ENCODE measurements at places on chromosomes 16 and 17.

- no peak for DNase-seq
Observed at GRCh38 chr17:75652934-75653549, 13.9 kb downstream of the RECQL5 start.

GRCh38 chr16:50991436-50991835 is 159.6 kb downstream of the SALL1 start:
- DNase-seq = no peak

DNA sequence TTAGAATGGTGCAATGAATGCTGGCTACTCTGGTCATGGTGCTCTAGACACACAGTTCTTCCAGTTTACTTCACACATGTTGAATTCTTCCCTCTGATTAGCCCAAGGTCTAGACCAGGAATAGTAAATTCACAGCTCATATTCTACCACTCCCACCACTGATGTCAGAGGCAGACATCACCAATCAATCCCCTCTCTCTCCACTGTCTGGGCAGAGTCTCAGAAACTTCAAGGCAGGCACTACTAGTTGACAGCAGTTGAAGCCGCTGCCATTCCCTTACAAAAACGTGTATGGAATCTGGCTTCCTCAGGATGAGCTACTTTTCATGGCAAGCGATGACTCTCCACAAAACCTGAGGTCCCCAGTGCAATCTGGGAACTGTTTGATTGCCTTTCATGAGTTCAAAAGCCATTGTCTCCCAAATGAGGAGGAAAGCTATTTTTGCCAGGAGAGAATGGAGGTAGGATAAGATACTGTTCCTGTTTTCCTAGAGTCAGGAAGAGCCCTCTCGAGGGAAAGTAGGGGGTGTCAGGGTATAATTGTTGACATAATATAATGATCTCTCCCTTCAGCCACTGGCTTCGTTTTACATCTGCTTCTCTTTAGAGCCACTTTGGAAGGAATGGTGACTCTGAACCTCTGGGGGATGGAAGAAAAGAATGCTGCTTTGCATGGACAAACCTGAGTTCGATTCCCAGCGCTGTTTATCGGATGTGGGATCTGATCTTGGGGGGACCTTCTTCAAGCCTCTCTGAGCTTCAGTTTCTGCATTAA is 90.0 kb downstream of the FOXL1 start:
- DNase-seq = no peak

DNA sequence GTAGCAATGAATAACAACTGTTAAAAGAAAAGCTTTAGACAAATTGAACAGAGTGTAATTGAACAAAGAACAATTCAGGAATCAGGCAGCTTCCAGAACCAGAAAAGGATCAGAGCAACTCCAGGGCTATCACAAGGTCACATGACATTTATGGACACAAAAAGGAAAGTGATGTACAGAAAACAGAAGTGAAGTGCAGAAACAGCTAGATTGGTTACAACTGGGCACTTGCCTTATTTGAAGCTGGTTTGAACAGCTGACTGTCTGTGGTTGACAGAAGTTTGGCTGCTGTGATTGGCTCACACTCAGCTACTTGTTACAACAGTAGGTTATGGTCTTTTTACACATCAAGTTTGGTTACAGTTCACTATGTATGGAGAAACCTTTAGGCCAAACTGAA is 14.8 kb downstream of the EFCAB5 start:
- DNase-seq = no peak

GRCh38 chr16:85370543-85370880 is 242.6 kb upstream of the GSE1 start:
- no peak for DNase-seq

- no peak for DNase-seq
Observed at GRCh38 chr17:39429600-39429999, 21.5 kb downstream of the MED1 start.

GRCh38 chr16:22312897-22313781 is 15.9 kb downstream of the POLR3E start:
- no peak for DNase-seq

GRCh38 chr17:50790618-50791017 is 23.3 kb upstream of the ANKRD40CL start:
- no peak for DNase-seq

- DNase-seq = no peak
Observed at GRCh38 chr16:83724585-83724984, 83.2 kb upstream of the HSBP1 start.

- no peak for DNase-seq
Observed at GRCh38 chr16:66427871-66428681, 981 bp downstream of the BEAN1 start.

GRCh38 chr17:80212962-80213642 is 7.0 kb downstream of the SGSH start:
- no peak for DNase-seq

DNA sequence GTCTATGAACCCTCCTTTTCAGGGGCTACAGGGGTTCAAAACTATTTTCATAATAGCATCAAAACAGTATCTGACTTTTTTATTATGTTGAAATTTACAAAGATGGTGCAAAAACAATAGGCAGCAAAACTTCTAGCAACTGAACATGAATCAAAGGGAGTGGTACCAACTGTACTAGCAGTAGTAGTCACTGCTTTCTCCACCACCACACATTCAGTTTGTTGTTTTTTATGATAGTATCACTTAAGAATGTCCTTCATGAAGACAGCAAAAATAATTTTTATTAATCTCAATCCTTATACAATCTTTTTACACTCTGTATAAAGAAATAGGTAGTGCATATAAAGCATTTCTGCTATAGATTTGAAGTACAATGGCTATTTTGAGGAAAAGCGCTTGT is 47.6 kb downstream of the MED13 start:
- DNase-seq = no peak

DNA sequence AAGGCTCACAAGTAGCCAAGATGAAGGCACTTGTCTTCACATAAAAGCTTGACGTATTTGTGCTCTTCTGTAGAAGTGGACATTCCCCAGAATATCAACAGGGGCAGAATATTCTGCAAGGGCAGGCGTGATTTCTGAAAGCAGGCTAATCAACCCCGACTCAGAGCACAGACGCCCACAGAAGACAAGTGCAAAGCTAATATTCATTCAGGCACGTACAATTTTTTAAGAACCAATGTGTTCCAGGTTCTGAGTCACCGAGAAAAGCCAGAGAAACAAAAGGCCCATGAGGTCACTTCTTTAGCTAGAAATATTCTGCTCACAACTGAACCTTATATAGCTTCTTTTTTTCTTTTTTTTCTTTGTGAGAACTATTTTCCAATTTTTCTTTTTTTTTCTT is 121.6 kb downstream of the DNAH9 start:
- no peak for DNase-seq

DNA sequence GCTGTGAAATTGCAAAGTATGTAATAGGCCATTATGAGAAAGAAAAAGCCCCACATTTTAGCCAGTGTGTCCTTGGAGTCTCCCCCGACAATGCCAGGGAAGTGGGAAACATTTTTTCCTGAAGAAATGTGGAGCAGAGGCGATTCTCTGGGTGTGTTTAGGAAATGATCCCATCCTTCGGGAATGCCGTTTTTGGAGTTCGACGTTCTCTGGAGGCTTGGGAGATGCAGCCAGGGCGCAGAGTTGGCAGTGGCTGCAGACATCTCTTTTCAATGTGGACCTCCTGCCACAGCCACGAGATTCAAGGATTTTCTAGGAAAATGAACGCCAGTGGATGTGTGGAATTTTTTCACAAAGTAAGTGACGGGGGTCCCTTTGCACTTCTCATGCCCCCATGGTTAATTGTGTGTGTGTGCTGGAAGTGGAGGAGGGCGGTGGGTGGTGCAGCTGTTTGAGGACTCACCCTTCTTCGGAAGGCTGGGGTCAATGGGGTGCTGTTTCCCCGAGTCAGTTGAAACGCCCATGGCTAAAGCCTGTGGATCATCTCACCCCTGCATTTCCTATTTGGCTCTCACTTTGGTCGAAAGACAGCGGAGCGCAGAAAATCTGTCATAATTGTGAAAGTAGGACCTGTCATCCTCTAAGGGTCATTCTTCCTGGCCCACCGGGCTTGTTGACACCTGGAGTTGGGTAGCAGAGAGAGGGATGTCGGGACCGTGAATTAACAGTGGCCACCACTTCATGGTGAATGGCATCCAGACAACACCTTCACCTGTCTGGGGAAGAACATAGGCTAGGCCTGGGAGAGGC is 73.2 kb downstream of the CMIP start:
- DNase-seq = no peak

DNA sequence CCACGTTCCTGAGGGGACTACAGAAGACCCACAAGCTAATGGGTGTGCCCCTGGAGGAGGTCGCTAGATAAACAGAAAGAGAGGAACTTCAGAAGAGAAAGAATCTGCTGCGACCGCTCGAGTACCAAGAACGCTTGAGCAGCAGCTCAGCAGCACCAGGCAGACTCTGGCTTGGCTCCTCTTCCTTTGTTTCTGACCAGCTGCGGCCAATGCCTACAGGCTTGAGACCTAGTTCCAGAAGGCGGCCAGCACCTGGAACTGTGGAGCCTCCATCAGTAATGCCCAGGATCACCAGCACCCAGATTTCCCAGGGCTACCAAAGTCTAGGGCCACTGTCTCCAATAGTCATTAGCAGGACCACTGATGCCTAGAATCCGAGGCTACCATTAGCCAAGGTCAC is 26.0 kb upstream of the GOSR2 start:
- DNase-seq = no peak

Measured in CD4-positive, alpha-beta T cell (primary cell).